T-cell (primary cell): ENCODE measurements at places on chromosomes 1 and 21. TPM values are rescaled to one million over a fixed set of nuclear protein-coding genes. Genes with fewer than 3 reads are reported as not detected.

AMY1C gene
- not detected for total RNA-seq

CTBS gene
- 16.4 TPM for total RNA-seq

IQGAP3 gene
- 0.19 TPM for total RNA-seq

CNR2 gene
- total RNA-seq: 0.67 TPM

ABCG1 gene
- total RNA-seq: 39.2 TPM

FCRLA gene
- 2.7 TPM for total RNA-seq
